ENCODE measurements at places on chromosomes 2 and 18.

- no peak for DNase-seq
Measured at GRCh38 chr2:73254343-73255006, 20.4 kb downstream of the CCT7 start.

DNA sequence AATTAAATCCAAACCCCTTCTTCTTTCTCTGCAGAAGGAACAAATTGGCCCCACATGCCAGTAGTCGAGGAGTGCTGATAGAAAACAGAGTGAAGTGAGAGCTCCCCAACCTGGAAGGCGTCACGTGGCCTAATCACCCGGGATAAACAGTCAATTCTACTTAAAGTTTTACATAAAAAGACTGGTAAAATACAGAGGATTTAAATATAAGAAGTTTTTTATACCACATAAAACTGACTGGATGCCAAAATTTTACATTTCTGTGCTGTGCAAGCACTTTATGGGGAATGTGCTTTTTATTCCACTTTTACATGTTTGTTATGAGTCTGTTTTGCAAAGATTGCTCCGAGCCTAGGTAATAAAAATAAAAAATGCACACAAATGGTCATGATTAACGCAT, 1586.8 kb upstream of the ACVR2A start:
- DNase-seq = no peak

DNA sequence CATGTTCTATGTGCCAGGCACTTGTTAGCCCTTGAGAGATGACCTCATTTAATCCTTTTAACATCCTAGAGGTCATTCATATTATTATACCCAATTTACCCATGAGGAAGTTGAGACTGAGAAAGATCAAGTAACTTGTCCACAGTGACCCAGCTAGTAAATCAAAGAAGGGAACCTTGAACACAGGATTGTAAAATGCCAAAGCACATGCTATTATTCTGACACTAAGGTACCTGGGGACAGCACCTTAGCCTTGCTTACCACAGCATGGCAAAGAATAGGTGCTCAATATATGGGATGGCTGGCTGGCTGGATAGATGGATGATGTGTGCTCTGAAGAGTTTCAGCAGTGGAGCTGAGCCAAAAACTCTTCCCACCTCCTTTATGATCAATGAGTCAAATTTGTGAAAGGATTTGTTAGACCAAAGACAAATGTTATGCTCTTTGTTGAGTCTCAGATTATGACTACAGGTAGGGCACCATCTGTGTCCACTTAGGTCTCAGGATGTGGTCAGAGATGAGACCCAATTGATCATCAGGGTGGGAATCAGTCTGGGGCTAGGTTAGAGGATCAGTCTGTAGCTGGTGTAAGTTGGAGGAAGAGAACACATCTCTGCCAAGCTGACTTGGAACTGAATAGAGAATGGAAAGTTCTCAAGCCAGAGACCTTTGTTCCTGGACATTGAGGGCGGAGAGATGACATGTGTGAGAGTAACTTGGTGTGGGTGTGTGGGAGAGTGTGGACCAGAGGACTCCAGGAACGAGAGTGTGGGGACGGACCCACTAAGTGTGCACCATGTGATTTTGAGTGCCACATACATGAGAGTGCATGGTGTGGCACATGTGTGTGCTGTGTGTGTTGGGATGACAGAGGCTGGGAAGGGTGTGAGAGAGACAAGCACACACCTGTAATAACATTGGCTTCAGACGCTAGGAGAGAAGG, 16.3 kb upstream of the PKDCC start:
- DNase-seq = no peak

DNA sequence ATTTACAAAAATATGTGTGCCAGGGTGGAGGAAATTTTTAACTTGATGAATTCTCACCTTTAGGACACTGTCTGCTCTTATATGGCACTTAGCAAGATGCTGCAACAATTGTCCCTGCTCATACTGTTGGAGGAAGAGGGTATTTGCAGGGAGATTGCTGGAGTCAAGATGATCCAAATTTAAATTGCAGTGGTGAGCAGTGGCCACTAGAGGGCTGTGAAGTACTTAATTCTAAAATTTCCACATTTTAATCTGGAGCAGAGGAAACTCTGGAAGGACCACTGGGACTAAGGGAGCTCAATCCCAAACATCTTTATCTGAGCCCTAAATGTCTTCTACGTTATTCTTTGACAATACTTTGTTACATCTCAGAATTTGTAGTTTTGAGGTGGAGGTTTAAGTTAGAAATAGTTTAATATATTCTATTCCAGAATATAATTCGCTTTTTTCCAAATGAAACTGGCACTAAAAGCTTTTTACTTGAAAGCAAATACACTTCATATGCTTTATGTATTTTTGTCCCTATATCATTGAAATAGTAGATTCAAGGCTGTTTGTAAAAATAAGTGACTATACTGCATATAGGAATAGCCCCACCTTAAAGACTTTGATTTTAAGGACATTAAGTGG, 33.0 kb upstream of the PTH2R start:
- peak; percentile 23 for DNase-seq

GRCh38 chr2:140654565-140654964, 1476.3 kb downstream of the LRP1B start:
- no peak for DNase-seq

- no peak for DNase-seq
Measured at GRCh38 chr2:27932396-27932795, 41.9 kb downstream of the BABAM2 start.

DNA sequence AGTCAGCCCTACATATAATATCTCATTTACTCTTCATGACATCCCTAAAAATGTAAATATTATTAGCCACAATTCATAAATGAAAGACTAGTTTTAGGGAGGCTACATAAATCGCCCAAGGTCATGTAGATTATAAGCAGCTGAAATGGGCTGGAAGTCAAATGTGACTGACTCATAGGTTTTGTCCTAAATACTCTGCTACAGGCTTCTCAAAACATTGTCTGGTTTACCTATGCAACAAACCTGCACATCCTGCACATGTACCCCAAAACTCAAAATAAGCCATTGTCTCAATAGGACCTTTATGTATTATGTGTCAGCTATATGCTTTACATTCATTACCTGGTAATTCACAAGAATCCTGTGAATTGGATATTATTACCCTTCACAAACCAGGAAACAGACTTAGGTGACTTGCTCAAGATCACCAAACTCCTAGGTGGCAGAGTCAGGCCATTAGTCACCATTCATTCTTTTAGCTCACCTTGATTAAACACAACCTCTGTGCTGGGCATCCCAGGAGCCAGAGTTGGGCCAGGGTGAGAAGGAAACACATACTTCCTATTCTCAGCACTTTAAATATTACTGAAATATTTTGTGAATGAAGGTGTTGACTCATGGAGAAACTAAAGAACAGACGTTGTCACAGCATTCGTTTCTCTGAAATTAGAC, 69.4 kb upstream of the CPO start:
- DNase-seq = no peak

DNA sequence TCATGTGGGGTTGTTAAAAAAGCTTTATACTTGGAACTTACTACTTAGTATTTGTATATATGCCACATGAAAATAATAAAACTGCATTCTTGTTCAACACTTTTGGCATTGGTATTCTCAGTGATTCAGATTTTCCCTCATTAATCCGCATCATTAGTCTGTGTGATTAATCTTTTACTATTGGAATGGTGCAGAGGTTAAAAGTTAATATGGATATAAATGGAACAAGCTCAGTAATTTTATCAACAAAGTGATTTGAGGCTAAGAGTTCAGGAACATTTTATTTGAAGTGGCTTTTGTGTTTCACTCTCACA, 45.4 kb upstream of the REG3G start:
- DNase-seq = no peak

DNA sequence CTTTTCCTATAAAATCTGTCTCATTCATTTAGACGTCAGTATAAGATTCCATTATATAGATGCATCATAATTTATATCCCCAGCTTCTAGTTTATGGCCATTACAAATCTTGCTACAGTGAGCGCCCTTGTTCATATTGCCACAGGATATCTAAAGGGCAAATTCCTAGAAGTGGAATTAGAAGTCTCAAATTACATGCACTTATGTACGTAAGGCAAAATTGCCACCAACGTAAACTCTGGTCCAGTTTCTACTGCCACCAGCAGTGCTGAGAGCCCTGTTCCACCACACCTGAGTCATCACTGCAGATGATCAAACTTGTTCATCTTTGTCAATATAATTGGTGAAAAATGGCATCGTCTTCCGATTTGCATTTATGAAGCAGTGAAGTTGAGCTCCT, 90.9 kb upstream of the ID2 start:
- no peak for DNase-seq

DNA sequence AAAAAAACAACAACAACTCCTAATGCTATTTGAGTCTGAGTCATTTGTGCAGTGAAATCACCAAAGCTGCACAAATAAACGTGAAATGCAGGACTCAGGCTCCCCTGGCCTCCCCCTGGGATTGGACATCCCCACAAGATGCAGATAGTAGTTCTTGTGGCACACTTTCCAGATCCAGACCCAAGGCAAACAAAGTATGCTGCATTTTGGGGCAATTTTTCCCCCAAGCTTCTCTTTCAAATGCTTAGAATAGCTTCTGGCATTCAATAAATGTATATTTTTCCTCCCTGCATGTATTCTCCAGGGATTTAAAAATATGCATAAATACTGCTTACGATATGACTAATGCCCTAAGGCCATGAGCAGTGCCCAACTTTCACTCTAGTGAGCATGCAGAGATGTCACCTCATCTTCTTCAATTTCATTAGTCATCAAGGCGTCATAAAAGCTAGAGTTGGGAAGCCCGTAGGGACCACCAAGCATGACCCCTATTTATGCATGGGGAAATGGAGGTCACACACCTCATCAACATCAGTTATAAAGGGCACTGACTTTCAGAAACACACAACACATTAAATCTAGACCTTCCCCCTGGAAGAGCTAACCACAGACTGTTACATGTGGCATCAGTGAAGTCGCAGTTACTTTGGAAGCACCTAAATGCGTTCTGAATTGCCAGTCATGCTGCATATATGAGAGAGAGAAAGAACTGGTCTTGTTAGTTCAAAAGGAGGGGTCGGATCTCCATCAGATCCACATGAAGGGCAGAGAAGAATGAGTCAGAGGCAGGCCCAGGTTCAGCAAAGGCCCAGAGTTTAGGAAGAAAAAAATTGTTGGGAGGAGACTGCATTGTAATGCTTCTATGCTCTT, 374.1 kb downstream of the LPIN1 start:
- DNase-seq = no peak

DNA sequence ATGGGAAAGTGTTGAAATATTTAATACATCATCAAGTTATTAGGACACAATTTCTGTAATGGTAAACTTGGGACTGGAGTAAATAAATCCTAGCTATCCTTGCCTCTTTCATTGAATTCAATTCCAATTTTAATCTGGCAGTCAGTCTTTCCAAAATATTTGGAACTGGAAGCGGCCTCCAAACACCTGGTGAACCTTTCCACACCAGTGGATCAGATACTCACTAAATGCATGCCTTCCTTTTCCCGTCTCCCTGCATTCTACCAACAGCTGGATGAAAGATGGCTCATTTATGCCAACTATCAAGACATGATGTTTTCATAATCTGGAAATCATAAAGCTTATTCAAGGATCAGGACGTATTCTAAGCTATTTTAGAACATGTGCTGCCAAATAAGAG, 488.2 kb upstream of the SPHKAP start:
- DNase-seq = no peak
